ENCODE measurements at places on chromosomes 7 and 10.

GRCh38 chr7:33137103-33137502, 7.7 kb downstream of the BBS9 start:
- no peak for DNase-seq

GRCh38 chr10:76523246-76523645, 1091.8 kb downstream of the LRMDA start:
- DNase-seq, result no peak

DNA sequence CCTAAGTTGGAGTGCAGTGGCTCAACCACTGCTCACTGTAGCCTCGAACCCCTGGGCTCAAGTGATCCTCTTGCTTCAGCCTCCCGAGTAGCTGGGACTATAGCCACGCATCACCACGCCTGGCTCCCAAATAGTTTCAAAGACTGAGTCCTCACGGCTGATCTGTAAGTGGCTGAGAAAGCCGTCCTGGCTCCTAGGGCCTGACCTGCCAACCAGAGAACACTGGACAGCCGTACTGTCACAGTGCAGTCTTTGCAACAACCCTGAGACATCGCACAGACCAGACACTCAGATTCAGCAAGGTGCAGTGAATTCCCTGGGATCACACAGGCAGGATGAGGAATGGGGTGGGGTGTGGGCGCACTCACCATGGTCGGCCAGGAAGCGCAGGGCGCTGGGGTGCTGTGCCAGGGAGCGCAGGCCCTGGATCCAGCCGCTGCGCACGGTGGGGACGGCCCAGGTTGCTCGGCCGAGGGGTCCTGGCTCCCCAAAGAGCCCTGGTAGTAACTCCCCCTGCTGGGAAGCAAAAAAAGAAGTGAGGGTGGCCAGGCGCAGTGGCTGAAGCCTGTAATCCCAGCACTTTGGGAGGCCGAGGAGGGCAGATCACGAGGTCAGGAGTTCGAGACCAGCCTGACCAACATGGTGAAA, 10.7 kb downstream of the BRAT1 start:
- DNase-seq, result no peak

- DNase-seq, result no peak
Measured at GRCh38 chr7:16697507-16698199, 51.7 kb downstream of the BZW2 start.

DNA sequence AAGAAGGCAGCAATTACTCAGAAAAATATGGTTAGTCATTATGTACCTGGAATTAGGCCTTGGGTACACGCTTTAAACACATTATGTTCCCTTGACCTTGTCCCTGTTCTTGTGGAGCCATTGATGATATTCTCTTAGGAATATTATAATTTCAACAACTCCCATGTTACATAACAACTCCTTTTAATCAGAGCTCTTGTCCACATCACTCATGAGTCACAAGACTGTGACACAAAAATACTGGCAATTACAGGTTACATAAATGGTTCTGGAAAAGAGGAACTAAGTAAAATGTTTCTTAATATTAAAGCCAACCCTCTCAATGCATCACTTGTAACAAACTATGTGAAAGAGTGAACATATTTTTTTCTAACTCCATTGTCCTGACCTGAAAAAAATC, 143.8 kb upstream of the PCLO start:
- DNase-seq, result no peak
